ENCODE measurements at places on chromosomes 2 and 18.

- DNase-seq = peak; percentile 89
These were observed 3.5 kb upstream of the IGFBP5 start for GRCh38 chr2:216698895-216699294.

- DNase-seq = no peak
These were observed 27.5 kb downstream of the ARHGAP25 start for GRCh38 chr2:68762100-68762499.

GRCh38 chr18:10274301-10274700 is 180.1 kb upstream of the APCDD1 start:
- DNase-seq = no peak

- DNase-seq = no peak
These were observed 461.6 kb upstream of the CNTNAP5 start for GRCh38 chr2:123563515-123563914.

- DNase-seq = no peak
These were observed 294.5 kb downstream of the CCDC178 start for GRCh38 chr18:33146014-33146413.

DNA sequence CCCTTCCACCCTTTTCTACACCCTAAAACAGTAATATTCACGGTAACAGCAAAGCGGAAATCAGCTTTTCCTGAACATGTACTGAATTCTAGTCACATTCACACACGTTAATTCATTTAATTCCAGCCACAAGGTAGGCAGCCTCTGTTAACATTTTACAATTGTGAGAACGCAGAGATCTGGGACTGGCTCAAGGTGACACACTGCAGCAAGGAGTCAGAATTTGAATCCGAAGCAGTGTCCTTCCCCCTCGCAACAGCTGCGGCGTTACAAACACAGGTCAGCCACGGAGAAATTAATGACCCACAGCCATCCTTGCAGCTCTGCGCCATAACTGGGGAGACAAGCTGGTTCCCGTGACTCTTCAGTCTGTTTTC is 818 bp upstream of the SLC20A1 start:
- DNase-seq = no peak

GRCh38 chr2:33729353-33729752 is 130.3 kb upstream of the FAM98A start:
- DNase-seq = no peak

DNA sequence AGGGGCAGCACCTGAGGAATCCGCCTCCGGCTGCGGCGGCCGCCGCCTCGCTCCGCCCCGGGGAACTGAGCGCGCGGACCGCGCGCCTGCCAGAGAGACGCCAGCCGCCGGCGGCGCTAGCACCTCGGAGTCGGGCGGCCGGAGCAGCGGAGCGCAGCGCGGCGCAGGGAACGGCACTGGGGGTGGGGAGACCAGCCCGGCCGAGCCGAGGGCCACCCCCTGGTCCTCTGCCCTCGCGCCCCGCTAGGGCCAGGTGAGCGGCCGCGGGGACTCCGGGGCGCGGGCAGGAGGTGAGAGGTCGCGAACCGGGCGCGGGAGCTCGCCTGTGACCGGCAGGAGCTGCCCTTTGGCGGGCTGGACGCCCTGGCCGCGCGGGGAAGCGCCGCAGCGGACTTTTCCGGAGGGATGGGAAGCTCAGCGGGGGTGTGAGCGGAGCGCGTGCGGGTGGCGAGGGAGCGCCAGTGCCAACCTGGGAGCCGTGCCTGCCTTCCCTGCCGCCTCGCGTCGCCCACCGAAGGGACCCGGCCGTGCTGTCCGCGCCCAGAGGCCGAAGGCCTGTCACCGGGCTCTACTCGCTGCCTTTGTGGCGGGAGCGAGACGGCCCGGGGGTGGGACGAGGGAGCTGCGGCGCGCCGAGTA is at the start of gene GREB1L:
Gene GREB1L, plus strand, starts transcription at position 92 of the 639 bp plus-strand sequence. CDS start 141,287 bp downstream, outside the sequence.
- DNase-seq = peak; percentile 80

DNA sequence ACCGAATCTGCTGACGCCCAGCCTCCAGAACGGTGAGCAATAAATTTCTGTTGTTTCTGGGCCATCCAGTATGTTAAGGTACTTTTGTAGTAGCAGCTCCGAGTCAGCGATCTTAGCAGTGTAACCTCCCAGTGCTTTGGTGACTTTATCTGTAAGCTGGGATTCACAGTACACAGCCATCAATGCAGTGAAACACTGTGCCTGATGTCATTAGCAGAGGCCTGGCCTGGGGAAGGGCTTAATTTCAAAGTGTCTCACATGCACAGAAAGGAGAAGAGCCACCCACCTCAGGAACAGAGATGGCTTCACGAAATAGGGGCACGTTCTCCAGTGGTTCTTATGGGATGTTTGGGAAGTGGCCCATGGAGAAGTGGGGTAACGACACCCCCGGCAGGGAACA is 281.2 kb downstream of the PHLPP1 start:
- no peak for DNase-seq

DNA sequence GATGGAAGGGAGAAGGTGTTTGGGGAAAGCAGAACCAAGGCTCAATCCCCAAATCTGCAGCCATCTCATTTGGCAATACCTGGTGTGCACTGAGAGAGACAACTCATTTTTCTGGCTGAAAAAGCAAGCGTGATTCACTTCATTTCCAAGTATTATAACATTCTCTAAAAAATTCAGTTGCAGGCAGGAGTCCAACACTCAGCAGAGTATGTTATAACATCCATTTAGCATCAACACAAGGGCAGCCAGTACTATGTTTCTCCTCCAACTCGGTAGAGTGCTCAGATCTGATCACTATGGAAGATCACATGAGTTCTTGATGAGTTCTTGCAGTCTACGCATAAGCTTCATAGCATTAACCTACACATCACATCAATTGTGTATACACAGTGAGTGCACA is 99.4 kb upstream of the PID1 start:
- DNase-seq = no peak

GRCh38 chr2:240140511-240140910 is at the start of gene OTOS:
TSS of gene OTOS (minus strand) at chr2:240140658. CDS start at chr2:240140326, 332 bp downstream.
- no peak for DNase-seq

- no peak for DNase-seq
These were observed 40.6 kb upstream of the TFPI start for GRCh38 chr2:187594801-187595200.

GRCh38 chr2:8541636-8542035 is 140.2 kb upstream of the ID2 start:
- DNase-seq = no peak

GRCh38 chr2:146295080-146295670 is 1549.7 kb upstream of the ACVR2A start:
- peak; percentile 27 for DNase-seq

DNA sequence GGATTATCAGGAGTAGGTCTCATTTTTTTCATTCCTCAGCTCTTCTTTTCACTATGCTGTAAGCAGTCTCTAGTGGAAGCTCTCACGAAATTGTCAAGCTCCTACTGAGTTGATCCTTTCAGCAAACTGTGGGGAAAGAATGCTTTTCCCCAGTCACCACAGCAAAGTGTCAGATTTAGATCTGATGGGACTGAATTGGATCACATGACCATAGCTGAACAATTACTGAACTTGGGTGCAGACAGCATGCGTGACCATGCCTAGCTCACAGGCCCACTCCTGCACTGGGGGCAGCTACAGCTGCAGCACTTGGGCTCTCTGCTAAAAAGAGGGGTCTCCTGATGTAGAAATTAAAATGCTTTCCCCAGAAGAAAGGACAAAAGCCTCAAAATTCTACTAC is 3.1 kb downstream of the ARHGAP15 start:
- DNase-seq = no peak

GRCh38 chr2:175432021-175432420 is 250.5 kb upstream of the ATP5MC3 start:
- no peak for DNase-seq

DNA sequence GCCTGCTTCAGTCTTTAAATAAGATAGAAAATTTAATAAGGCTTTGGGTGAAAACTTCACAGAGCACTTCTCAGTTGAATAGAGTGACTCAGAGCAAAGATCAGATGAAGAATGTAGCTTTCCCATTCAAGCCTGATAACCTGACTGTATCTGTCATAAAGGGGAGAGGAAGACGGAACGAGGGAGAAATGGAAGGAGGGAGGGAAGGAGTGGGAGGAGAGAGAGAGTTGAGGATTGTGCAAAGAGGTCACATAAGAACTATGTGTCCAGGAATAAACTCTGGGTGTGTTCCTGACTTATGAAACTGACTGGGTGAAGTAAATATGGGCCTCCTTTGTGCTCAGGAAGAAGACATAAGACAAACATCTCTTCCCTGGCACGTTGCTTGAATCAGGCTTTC is 385.5 kb downstream of the LPIN1 start:
- no peak for DNase-seq

DNA sequence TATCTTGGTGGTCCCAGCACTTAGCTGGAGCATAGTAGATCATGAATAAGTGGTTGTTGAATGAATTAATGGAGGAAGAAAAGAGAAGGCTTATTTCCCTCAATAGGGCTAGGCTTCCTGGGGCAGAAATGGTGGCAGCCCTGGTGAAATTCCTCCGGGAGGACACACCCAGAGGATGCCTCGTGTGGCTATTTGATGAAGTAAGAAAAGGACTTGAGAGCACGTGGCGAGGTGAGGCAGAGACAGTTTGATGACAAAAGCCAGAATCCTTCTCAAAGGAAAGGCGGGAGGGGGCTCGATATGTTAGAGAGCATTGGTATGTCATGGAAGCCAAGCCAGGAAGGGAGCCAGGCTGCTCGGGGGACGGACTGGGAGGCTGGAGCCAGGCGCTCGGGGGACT is 14.7 kb downstream of the FAM228A start:
- DNase-seq = peak; percentile 49

DNA sequence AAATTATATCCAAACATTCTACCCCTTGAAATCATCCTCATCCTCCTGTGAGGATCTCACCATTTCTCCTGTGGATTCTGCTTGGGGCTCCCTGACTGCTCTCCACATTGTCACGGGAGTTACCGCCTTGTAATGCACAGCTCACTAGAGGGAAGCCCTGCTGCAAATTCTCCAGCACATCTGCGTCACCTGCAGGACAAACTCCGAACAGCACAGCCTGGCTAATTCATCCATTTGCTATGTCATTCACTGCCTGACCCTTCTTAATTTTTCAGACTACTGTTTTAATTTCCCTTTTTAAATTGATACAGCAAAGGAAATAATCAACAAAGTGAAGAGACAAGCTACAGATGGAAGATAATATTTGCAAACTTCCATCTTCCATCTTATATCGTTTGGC is 627.4 kb downstream of the FBXO15 start:
- DNase-seq = peak; percentile 74

GRCh38 chr2:232529806-232530547 is 4.0 kb downstream of the CHRND start:
- DNase-seq = no peak

DNA sequence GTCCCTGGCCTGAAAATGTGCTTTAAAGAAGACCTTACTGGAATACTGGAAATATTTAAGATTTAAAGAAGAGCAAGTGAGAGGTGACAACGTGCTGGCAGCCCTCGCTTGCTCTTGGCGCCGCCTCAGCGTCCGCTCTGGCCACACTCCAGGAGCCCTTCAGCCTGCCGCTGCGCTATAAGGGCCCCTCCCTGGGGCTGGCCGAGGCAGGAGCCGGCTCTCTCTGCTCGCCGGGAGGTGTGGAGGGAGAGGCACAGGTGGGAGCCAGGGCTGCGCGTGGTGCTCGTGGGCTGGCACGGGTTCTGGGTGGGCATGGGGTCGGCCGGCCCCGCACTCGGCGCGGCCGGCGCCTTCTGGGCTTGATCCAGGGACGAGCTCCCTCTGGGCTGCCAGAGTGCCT is 2.9 kb upstream of the COQ10B start:
- no peak for DNase-seq

DNA sequence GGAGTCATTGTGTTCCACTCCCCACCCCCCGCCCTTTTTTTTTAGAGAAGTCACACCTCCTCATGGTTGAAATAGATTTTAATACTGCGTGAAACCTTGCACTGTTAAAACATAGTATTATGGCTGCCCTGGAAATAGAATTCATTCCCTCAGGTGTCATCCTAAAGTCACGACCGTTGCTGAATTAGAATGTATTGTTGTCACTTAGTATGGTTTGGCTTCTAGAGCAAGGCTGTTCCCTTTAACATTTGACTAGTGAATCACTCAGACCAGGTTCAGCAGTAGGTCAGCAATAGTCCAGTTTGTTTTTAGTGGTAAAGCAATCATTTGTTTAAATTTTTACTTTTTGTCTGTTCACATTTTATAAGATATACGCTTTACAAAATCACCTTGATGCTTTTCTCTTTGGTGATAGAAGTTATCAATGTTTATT is 1.2 kb downstream of the BABAM2 start:
- no peak for DNase-seq

DNA sequence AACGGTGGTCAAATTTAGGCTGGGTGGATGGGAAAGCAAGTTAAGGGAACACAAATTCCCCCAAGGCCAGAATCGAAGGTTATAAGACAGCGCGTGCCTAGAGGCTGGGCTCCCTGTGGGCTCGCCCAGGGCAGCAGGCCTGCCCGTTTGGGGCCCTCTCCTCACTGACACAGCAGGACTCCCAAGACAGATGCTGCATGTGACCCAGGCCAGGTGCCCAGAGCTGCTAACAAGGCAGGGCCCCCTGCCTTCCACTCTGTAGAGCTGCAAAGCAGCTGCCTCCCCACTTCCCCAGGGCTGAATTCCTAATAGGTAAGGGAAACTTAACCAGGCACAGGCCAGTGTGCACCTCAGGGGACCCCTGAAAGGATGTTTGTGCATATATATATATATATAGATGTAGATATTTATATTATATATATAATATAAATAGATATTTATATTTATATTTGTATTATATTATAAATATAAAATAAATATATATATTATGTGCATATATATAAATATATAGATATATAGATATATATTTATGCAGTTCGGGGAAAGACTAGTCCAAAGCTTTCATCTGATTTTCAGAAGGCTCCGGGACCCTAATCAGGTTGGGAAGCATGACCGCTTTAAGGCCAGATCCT is 43.7 kb downstream of the TMEM37 start:
- peak; percentile 66 for DNase-seq

- DNase-seq = no peak
These were observed 8.5 kb upstream of the C2orf69 start for GRCh38 chr2:199902486-199903110.

DNA sequence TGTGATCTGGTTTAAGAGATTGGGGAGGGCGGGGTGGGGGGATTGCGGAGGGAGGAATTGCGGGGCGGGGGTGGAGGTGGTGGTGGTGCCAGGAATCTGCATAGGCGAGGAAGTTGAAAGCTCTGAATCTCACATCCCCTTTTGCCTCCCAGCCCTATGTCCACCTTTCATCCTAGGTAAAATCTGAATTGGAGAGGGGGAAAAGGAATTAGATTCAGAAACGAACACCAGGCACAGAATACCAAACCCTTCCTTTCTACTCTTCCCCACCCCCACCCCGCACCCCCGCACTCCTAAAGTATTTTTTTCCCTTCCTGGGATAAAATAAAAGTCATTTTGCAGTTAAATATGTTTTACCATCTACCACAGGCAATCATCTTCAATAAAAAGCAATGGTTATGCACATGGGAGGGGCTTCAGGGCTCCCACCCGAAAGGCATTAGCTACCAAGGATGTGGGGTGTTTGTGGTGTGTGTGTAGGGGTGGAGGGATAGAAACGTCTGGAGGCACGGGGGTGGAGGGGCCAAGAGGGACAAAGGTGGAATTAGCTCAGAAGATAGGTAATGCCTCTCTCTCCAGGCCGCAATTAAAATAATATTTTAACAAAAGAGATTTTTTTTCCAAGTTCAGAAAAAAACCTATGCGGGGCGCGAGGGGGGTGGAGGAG is 1.8 kb downstream of the IGFBP5 start:
- peak; percentile 22 for DNase-seq
